ENCODE measurements at places on chromosomes 12 and 14.

DNA sequence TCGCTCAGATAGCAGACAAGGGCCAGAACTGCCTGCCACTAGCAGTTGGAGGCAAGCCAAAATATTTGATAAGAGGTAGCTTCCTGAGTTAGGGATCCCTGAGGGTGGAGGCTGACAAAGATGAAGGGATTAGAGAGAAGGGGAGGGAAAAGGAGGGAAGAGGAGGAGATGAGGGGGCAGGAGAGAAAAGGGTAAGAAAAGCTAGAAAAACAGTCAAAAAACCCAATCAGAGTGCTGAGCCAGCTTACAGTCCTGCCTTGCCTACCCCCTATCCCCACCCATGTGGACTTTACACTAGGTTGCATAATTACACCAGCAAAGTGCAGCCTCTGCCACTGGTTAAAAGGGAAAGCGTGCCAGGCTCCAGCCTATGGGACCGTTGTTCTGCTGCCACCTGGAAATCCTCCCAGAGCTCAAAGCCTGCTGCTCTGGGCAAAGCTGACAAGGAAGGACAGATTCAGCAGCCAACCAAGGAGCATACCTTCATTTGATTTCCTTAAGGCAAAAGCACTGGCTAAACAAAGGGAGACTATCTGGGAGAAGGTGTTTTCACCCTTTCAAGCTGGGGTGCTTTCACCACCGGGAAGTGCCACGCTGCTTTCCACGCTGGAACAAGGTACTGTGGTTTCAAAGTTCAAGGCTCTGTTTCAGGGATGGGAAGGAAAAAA is 3.8 kb upstream of the NUMB start:
- no peak for DNase-seq

GRCh38 chr12:65302891-65303290 is 24.4 kb downstream of the MSRB3 start:
- DNase-seq: no peak

- DNase-seq: no peak
Measured at GRCh38 chr14:23281247-23281646, 4.7 kb downstream of the HOMEZ start.

DNA sequence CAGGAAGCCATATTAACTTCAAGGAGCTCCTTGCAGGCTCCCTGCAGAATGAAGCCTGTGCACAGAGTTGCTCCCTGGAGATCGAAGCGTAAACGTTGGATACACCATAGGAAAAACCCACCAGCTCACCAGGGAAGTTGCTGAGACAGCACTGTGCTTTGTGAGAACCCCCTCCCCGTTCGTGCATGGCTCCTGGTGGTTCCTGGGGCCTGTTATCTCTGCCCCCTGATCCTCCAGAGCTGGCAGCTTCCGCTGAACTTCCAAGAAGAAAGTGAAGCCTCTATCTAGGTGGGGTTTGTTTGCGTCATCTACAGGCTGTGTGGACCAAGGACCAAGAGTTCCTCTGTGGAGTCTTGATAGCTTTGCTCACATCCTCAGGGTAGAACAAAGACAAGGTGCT is 2.4 kb upstream of the CCDC85C start:
- DNase-seq: no peak

- DNase-seq: no peak
Measured at GRCh38 chr12:76590131-76590530, 30.6 kb upstream of the OSBPL8 start.

- no peak for DNase-seq
Measured at GRCh38 chr12:1616233-1617066, 12.6 kb upstream of the WNT5B start.

GRCh38 chr12:15206338-15206737 is 14.9 kb downstream of the RERG start:
- no peak for DNase-seq

DNA sequence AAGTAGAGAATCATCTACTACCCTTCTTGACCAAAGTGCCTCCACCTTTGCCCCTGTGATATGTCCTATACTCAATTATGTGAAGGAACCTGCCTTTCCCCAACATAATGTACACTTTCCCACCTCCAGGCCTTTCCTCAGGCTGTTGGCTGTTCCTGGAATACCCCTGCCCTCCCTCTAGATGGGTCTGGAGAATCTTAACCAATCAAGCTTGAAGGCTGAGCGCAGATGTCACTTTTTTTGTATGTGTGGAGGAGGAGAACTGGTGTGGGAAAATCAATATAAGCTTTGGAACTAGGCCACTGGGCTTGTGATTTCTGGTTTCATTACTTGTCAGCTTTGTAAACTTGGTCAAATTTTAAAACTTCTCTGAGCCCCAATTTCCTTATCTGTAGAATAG is 4.7 kb downstream of the BMAL2 start:
- no peak for DNase-seq

DNA sequence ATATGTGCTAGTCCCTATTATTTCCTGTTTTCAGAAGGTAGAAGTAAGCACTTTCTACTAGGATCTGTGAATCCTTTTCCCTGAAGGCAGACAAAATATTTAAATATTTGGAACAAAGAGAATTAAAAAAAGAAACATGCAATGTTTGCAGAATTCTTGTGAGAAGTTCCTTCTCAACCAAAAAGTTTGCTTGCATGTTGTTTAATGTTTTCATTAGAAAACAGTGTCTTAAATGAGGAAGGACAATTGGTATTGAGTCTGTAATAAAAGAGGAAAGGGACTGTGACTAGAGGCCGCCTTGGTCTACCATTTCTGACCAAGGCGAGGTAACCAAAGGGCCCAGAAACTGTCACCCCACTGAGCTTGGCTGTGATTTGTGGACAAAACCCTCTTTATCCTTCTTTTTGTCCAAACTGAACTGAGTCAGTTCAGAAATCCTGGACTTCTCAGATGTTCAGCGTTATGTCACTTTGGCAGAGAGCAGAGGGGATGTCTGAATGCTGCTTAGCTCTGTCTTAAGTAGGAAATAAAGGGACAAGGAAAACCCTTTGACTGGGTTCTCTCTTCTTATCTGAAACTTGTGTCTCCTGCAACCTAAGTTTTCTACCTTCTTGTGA is 129.8 kb upstream of the CPM start:
- no peak for DNase-seq

- no peak for DNase-seq
Measured at GRCh38 chr12:24751181-24751580, 197.7 kb downstream of the BCAT1 start.

DNA sequence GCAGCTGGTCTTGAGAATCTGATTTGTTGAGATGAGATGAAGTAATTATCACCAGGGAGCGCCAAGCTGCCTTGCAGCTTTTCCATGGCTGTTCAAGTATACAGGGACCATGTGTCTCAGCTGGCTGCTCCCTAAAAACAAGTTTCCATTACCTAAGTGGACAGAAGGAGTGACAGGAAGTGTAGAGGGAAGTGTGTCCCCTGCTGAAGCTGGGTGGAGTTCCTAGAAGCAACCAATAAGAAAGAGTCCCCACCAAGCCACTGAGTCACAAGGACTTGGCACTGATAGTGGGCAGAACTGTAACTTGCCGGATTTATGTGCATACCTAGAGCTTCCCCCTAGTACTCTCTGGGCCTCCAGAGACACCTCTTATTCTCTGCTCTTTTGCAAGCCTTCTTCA is 1.5 kb upstream of the GPX2 start:
- DNase-seq: no peak
